Fibroblast of skin of left quadriceps (primary cell): ENCODE measurements at places on chromosomes 6 and 20.

GRCh38 chr6:135996668-135997067 is 145.2 kb downstream of the PDE7B start:
- DNase-seq, result no peak

- DNase-seq, result no peak
Observed at GRCh38 chr6:3193102-3193849, 34.2 kb downstream of the TUBB2B start.

DNA sequence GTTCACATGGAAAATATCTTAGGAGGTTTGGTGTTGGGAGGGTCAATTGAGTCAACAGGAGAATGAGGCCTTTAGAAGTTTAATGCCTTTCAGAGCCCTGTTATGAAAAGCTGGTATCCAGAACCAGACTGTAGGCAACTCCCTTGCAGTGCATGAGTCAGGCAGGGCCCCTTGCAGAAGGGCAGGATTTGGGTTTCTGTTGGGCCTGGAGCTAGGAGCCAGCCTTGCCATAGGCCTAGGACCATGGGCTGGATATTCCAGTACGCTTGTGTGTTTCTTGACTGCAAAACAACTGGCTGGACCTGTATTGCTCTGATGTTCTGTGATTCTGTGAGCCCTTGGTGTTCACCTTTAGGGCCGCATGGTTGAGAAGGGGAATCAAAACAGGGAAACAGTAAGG is 350.9 kb upstream of the PRND start:
- no peak for DNase-seq

DNA sequence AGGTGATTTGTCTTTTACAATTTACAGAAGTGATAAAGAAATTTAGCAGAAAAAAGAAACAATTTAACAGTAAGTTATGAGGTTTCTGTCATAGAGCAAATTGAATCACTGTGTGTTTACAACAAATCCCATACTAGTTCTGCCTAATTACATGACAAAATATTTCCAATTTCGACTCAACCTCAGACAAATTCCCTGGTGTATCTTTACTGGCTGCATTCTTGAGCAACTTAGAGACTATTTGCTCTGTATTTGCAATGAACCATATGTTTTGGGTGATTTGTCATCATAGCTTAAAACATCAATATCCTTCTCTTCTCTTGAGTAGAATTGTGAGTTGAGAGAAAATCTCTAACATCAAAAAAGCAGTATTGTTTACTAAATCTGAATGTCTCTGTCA is 128.7 kb downstream of the SIM1 start:
- DNase-seq, result peak; percentile 84

GRCh38 chr6:51213811-51214210 is 395.1 kb downstream of the TFAP2B start:
- no peak for DNase-seq

- no peak for DNase-seq
Observed at GRCh38 chr20:19522071-19522801, 235.8 kb upstream of the RIN2 start.

DNA sequence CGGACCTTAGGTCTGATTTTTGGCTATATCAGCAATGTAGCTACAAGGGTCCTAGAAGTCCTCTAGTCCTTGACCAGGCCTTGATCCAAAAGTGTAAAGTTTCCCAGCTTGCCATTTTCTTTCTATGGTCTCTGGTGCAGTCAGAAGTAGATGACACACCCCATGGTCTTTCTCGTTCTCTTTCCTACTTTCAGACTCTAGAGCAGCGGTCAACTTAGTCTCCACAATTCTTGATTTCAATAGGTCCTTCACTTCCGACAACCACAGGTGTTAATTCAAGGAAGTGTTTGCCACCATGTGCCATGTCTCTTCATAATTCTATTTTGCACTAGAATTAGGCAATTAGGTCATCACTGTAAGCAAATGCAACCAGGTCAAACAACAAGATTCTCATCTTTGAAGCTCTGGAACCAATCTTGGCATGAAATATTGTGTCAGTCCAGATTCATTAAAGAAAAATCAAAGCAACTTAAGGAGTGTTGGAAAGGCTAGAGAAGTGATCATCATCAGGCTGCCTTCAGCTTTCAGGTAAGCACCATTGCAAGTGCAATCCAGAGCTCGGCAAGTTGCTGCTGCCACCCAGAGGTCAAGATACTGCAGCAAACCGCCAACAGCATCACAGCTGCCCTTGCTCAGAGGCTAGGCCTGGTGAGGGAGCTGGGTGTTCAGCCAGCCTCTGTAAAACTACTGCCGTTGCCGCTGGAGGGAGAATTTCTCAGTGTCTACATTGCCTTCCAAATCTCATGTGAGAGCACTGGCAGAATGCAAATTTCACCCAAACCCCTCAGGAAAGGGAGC is 5.6 kb upstream of the SYNE1 start:
- DNase-seq, result peak; percentile 31

DNA sequence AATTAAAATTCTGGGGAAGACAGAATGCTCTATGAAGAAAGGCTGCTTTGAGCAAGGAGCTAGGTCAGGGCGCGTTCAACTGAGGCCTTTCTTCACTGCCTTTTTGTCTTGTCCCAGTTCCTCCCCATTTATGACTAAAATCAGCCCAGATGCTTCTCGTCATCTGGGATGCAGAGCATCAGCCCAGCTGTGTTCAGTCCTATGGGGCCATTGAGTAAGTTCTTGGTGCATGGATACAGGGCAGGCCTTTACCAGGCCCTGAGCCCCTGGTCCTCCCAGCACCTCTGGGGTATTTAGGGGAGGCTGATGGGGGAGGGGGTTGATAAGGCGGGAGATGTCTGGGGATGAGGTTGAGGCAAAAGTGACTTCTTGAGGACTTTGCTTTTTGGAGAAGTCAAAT is 55.7 kb downstream of the PTPN1 start:
- DNase-seq, result no peak

- no peak for DNase-seq
Observed at GRCh38 chr6:57294862-57295445, 22.5 kb upstream of the PRIM2 start.

- DNase-seq, result no peak
Observed at GRCh38 chr6:143090314-143091044, 29.8 kb downstream of the AIG1 start.

DNA sequence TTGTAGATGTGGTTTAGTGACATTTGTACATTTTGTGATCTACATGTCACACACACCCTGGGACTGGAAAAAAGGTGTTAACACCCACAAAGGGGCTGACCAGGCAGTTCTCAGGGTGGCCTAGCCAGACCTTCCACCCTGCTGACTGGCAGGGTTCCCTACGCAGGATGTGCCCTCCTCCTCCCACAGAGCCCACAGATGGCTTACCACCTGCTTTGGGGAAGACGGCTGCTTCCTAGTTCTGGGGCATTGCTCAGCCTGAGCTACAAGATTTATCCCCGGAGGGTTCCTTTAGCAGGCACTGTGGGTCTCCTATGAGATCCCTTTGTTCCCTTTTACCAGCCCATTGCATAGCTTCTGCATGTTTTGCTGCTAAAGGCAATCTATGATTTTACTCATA is 35.1 kb downstream of the SNAP25 start:
- DNase-seq, result no peak

DNA sequence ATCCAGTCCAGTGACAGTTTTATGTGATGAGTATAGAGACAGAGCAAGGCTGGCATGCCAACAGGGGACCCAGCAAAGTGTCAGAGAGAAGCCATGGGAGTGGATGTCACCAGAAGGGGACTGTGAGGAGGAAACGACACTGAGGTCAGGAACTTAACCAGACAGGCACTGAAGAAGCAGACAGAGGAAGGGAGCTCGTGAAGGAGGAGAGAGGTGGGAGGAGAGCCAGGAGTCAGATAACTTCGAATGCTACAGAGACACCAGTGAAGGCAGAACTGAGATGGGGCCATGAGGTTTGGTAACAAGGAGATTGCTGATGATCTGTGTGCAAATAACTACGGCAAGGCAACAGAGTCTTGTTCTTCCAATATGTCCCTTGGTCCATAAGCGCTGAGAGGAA is 211.1 kb upstream of the FOXA2 start:
- DNase-seq, result no peak

GRCh38 chr6:73180763-73181619 is 44.3 kb downstream of the KHDC1L start:
- peak; percentile 59 for DNase-seq

DNA sequence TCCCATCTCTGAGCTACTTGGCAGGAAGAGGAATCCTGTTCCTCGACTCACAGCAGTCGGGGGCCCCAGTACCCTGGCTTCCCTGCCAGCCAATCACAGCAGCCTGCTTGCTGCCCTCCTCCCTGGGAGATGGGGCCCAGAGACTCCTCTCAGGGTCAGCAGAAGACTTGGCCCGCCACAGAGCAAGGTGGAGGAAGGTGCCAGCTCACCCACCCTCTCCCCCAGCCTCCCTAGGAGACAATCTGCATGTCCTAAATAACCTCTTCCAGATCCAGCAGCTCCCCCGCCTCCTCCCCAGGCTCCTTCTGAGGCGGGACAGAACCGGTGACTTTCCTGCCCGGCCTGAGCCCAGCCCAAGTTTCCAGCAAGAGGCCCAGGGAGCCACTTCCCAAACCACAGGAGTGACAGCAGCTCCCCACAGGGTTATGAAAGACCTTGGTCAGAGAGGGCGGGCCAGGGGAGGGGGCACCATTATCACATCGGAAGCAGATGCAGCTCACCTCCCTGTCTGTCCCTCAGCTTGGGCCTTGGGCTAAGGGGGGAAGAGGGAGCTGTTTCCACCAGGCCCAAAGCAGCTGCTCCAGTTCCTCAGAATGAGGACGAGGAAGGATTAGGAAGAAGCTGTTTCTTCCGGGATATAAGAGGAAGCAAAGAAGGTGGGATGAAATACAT is 2.3 kb downstream of the CCND3 start:
- no peak for DNase-seq

DNA sequence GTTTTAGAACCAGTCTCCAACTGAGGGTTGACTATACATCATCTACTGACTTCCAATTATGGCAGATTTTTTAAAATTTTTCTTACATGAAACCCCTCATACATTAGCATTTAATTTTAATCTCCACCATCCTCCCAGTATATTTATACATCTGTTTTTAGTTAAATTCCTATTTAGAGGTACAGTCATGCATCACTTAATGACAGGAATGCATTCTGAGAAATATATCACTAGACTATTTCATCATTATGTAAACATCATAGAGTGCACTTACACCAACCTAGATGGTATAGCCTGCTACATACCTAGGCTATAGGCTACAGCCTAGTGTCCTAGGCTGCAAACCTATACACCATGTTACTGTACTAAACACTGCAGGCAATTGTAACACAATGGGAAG is 316.7 kb upstream of the MARCKS start:
- DNase-seq, result peak; percentile 73

- no peak for DNase-seq
Observed at GRCh38 chr20:58463256-58463655, 51.9 kb downstream of the APCDD1L start.

DNA sequence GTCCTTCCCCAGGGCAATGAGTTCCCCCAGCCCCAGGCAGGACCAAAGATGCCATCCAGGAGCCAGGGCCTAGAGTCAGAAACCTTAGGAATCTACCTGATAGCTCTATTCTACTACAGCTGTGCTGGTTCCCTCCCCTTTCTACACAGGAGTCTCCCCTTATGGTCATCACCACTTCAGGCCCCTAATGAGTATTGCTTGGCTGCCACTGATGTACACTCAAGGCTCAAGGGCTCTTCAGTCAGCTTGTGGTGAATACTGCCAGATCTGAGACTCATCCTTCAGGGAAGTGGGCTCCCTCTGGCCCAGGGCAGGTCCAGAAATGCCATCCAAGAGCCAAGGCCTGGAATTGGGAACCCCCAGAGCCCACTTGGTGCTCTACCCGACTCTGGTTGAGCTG is 248.6 kb downstream of the ALDH8A1 start:
- no peak for DNase-seq

DNA sequence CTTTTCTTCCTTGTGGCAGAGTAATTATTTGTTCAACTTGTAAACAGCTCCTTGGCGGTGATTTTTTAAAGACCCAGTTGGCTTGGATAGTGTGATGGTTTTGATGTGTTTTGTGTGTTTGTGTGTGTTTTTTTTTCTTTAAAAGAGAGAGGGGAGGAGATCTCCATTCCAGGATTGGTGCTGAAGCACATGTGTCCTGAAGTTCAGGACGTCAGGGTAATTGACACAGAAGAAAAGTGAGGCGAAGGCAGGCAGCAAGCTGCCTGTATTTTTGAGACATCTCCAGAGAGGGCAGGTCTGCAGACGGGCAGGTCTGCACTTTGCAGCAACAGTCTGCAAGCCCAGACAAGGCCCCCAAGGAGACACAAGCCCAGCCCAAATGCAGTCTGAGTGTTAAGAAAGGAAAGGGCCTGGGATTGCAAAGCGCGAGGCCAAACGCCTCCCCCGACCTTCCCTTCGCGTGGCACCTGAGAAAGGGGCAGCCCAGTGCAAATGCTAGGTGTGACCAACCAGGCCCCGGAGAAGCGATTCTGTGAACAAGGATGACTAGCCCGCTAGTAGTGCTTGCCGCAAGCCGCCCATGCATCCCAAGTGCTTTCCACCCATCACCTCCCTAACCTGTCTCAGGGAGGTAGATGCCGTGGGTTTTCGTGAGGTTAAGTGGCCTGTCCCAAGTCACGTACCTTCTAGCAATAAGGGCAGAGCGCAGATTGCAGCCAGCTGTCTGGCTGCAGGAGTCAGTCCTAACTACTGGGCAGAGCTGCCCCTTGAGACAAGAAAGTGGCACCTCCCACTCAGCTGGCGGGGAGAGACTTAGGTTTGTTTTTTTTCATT is 230.5 kb downstream of the ZMYND8 start:
- DNase-seq, result no peak

- DNase-seq, result peak; percentile 90
Observed at GRCh38 chr6:85464260-85464644, 14.4 kb downstream of the NT5E start.

DNA sequence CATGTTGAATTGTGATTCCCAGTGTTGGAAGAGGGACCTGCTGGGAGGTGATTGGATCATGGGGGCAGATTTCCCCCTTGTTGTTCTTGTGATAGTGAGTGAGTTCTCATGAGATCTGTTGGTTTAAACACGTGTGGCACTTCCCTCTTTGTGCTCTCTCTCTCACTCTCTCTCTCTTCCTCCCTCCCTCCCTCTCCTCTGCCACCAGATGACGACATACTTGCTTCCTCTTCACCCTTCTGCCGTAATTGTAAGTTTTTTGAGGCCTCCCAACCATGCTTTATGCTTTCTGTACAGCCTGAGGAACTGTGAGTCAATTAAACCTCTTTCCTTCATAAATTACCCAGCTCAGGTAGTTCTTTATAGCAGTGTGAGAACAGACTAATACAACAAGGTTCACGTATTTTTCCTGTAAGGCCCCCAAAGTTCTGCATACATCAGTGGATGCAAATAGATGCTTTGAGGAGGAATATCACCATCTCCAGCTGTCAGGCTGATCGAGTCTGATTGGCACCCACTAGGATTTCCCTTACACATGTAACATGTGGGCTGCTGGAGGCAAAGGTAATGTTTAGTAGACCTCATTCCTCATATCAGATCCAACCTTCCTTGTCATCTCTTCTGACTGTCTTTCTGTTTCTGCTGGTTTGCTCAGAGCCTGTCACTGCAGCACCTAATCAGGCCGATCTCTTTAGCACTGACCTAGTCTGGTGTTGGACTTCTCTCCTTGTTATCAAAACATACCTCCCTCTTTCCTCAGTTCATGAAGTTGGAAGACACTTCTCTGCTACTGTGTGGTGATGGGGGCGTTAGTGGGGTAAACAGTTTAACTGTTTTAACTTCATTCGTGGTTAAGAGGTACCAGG is 54.3 kb upstream of the BACH2 start:
- no peak for DNase-seq
